ENCODE measurements at places on chromosomes 12 and 14.

DNA sequence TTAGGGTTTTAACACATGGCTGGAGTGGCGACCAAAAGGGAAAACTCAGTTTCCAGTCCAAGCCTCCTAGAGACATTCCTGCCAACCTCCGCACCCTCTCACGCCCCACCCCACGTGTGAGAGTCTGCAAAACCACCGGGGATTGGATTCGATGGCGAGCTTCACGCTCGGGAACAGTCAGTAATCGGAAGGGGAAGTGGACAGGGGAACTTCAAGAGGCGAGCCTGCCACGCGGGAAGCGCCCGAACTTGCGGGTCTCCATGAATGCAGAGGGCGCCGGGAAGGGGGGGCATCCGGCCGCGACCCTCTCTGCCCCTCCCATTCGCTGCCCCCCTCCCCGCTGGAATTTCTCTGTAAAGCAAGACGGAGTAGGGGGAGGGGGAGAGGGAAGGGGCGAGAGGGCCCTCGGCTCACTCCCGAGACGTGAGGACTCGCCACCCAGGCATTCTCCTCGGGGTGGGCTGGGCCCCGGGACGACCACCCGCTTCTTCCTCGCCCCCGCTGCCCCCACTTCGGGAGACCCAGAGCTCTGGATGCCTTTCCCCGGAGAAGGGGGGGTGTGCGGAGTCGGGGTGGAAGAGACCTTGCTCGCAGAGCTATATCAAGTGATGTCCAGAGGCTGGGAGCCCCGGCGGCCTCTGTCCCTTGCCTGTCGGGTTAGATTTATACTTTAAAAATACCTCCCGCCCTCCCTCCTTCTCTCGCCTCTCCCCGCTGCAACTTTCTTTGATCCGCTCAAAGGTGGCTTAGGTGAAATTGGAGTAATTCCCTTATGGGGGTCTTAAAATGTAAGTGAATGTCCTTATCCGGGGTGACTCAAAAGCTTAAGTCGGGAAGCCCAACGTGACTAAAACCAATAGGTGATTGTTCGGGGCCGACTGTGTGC, 2.5 kb upstream of the CCND2 start:
- DNase-seq: no peak

DNA sequence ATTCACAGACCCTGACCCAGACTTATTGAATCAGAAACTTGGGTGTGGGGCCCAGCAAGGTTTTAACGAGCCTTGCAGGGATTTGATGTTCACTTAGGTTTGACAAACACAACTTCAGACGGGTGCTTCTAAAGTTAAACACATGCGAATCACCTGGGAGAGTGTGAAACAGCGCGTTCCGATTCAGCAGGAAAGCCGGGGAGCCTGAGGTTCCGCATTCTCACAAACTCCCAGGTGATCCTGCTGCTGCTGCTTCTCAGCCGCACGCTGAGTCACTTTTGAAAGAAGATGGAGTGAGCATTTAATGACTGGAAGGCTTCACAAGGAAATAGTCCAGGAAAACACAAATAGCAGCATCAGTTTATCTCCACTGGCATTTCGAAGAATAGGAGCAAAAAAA, 44.2 kb upstream of the DDX11 start:
- DNase-seq: no peak

DNA sequence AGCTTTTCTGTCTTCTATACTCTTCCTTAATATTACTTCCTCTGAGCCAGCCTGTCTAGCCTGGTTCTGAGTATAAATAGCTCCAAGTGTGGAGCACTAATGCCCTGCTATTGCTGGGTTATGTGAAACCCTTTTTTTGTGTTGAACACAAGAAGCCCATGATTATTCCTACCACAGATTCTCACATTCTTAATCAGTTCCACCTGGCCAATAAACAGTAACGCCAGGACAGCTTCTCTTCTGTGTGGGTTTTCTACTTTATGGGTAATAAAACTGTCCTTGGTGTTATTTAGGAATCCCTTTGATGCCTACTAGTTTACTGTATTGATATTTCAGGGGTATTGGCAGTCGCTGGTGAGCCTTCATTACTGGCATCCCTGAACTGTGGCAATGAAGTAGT, 48.9 kb upstream of the LRIG3 start:
- no peak for DNase-seq

- no peak for DNase-seq
Measured at GRCh38 chr14:29927376-29928116, at the start of gene PRKD1. TSS of gene PRKD1 (minus strand) at chr14:29927847.

- DNase-seq: no peak
Measured at GRCh38 chr12:122097927-122098756, 19.6 kb downstream of the MLXIP start.

- no peak for DNase-seq
Measured at GRCh38 chr14:22313172-22313801, 275.7 kb downstream of the DAD1 start.

Measured in right renal cortex interstitium (tissue), 3 donors.